T-helper 9 cell (primary cell): ENCODE measurements at places on chromosomes 2 and 18.

- no peak for DNase-seq
Observed at GRCh38 chr2:147631294-147631693, 213.5 kb upstream of the ACVR2A start.

GRCh38 chr18:25674183-25674582 is 322.2 kb upstream of the ZNF521 start:
- no peak for DNase-seq

- DNase-seq: no peak
Observed at GRCh38 chr2:140269000-140269399, 1488.8 kb upstream of the NXPH2 start.

DNA sequence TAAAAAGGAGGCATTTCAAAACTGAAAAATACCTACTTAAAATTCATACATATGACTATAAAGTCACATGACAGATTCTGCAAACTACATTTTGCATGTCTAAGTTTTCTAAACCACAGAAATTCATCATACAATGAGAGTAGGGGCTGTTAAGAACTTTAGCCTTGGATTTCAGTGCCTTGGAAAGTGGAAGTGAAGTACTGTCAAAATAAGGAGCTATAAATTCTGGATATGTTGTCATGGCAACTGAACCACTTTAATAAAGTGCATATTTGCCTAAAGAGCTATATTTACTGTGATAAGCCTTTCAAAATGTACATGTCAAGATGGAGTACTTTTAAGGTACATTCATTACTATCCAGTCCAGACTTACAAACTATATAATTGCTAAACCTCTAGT is 227.1 kb downstream of the RAB3GAP1 start:
- DNase-seq: no peak

- no peak for DNase-seq
Observed at GRCh38 chr2:23083966-23084365, 301.0 kb upstream of the KLHL29 start.
